ENCODE measurements at places on chromosomes 1 and 21. TPM values are rescaled to one million over a fixed set of nuclear protein-coding genes. Genes with fewer than 3 reads are reported as not detected.

The GNG4 gene
- total RNA-seq: 0.18 TPM

The SPRR4 gene
- not detected for total RNA-seq

DNA sequence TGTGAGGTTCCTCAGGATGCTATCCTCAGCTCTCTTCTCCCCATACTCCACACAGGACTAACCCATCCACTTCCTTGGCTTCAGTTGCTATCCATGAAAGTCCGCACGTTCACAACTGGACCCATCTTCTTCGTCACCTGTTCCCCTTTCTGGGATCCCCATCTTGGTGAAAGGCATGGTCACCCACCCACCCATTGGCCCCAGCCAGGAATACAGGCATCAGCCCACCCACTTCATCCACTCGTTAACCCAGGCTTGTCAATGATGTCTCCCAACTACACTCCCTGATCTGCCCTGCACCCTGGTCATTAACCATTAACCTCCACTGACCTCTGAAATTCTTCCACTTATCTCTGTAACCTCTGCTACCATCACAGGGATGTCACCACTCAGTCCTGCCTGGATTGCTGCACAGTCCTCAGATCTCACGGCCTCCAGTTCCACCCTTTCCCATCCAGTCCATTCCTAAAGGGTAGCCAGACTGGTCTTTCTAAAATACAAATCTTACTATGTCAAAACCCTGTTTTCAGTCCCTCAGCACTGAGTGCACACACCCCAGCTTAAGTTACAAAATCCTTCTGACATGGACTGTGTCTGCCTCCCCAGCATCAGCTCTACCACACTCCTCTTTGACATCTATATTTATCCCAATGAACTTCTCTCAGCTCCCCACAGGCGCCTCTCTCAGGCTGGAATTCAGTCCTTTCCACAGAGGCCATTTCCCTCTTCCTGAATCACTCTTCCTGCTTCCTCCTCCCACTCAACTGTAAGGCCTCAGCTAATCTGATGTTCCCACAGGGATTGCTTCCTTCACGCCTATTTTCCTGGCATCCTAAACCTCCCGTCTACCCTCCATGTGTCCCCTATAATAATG lies 10.4 kb downstream of the PGLYRP4 start:
- DNase-seq: no peak

DNA sequence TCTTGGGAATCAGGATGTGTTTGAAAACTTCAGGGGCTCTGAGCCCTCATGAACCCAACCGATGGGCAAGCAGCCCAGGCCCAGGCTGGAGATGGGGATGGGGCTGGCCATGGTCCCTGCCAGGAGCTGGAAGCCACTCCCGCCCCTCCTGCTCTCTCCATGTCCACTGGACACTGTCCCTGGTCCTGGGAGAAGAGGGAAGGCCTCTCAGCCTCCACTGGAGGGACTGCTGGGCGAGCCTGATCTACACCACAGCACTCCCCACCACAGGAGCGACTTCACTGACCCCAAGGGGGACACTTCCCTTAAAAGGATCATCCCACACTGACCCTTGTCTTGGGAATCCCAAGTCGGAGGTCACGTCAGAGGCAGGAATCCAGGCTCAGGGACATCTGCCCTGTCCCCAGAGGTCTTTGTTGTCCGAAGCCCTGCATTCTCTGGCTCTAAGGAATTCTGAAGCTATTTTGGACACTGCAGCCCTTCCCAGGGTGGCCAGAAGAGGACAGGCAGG lies 16.9 kb upstream of the COL18A1 start:
- no peak for DNase-seq
